T-helper 17 cell (primary cell): ENCODE measurements at places on chromosomes 12 and 14. TPM values are rescaled to one million over a fixed set of nuclear protein-coding genes. Genes with fewer than 3 reads are reported as not detected.

FBLN5 gene
- total RNA-seq, result 3.7 TPM

ZNF385A gene
- 3.4 TPM for total RNA-seq

PZP gene
- not detected for total RNA-seq

HAL gene
- total RNA-seq, result 0.94 TPM

DNA sequence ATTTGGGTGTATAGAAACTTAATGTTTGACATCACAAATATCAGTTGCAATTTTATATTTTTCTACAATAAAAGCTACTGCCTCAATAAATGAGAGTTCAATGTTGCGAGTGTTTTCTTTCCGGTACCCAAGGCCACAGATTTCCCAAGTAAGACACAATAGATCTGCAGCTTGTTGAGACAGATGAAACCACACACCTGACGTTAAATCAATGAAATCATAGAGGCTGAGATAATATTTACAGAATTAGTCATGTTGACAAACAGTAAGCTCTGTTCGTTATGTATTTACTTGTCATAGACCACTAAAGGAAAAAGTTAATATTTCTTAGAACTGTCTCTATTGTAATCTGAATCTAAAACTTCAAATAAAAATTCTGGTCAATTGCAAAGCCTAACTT, 49.2 kb upstream of the PTHLH start:
- no peak overlapping the region for H3K27ac ChIP-seq
- no peak overlapping the region for H3K4me3 ChIP-seq
- no peak for DNase-seq
- H3K36me3 ChIP-seq, result no peaks in the 10 kb centered on the region
- no peaks in the 10 kb centered on the region for H3K4me1 ChIP-seq

GRCh38 chr12:55780685-55781084, 36.8 kb downstream of the SARNP start:
- peaks cover 16% of the 10 kb centered on the region for H3K4me1 ChIP-seq
- peaks cover 2% of the 10 kb centered on the region for H3K36me3 ChIP-seq
- peak overlapping the region; percentile 86 for H3K27ac ChIP-seq
- no peaks in the 10 kb centered on the region for H3K27me3 ChIP-seq

DNA sequence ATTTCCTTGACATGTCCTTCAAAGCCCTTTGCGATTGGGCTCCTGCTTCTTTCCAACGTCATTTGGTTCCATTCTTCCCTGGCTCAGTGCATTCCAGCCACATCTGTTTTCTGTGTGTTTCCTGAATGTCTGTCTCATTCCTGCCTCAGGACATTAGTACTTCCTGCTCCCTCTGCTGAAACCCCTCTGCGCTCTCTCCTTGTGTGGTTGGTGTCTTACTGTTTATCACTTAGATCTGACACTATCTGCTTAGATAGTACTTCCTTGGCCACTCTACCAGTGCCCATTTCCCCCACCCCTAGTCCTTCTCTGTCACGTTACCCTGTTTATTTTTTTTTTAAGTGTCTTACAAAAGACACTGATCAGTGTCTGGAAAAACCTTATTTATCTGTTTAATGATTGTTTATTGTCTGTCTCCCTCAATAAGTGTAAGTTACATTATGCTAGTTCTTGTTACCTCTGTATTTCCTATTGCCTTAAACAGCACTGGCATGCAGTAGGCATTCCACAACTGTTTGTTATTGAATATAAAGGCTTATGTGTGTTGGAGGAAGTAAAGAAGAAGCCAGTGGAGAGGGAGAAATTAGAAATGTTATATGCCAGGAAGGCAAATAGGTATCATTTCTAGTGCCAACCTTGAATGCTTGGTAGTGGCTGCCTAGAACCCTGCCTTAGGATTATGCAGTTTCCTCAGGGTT, 21.5 kb downstream of the DYRK2 start:
- DNase-seq, result no peak
- peaks cover 11% of the 10 kb centered on the region for H3K36me3 ChIP-seq
- peaks cover 21% of the 10 kb centered on the region for H3K4me1 ChIP-seq

DNA sequence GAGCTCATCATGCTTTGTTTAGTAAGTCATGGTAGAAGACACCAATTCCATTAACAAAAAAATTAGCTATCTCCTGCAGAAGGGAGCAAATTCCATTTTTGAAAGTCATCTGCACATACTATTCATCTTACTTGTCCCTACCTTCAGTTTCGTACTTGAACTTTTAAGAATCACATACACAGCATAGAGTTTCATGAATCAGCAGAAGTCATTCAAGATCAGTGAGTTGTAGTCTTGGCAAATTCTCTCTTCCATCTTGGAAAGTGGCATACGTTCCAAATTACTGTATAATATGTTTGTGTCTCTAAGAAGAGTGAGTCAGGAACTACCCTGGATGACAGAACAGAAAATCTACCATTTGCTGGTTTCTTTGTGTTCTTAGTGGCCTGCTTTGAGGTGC, 14.1 kb downstream of the VRK1 start:
- H3K27ac ChIP-seq, result no peak overlapping the region
- no peak for DNase-seq
- H3K4me3 ChIP-seq, result no peak overlapping the region

DNA sequence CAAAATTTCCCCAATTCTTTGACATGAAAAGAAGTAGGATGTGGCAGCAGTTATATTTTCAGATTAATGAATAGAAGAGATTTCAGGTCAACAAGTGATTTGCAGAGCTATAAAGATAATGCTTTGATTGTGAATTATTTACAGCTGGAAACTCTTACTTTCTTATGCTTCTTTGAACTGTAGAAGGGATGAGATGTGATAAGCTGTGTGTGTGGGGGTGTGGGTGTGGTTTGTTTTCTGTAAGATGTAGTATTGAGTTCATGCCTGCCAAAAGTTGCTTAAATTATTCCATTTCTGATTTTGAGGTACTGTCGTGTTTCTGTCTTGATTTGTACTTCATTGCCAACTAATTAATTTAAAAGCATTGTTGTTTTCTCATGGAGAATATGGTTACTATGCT, 22.7 kb downstream of the AEBP2 start:
- DNase-seq, result no peak
- no peak overlapping the region for H3K4me3 ChIP-seq
- H3K4me1 ChIP-seq, result peaks cover 40% of the 10 kb centered on the region
- peak overlapping the region; percentile 16 for H3K27ac ChIP-seq

DNA sequence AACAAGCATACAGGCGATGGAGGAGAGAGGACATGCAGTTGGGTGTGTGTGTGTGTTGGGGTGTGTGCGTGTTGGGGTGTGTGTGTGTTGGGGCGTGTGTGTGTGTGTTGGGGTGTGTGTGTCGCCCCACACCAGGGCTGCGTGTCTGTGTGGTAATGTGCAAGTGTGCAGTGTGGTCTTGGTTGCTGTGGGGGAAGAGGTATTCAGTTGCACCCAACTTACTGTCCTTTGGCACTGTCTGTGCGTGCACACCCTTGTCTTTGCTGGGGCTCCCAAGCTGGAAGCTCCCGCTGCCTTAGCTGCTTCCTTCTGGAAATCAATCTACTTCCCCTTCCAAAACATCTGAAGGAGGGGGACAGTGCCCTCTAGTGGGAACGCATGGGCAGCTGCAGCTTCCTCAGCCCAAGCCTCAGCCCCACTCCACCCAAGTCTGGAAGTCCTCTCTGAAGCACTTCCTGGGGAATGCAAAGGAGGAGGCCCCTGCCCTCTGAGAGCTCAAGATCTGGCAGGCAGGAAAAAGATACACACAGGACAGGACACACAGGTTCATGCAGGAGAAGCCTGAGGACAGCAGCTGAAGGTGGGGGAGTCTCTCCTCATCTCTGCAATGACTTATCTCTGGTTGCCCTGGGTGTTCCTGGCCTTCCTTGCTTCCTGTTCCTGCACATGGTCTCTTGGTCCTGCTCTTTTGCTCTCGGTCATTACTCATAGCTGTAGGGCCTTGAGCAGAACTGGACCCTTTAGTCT, 13.1 kb downstream of the ASIC1 start:
- H3K27ac ChIP-seq, result no peak overlapping the region
- H3K36me3 ChIP-seq, result no peaks in the 10 kb centered on the region
- H3K4me3 ChIP-seq, result no peak overlapping the region

DNA sequence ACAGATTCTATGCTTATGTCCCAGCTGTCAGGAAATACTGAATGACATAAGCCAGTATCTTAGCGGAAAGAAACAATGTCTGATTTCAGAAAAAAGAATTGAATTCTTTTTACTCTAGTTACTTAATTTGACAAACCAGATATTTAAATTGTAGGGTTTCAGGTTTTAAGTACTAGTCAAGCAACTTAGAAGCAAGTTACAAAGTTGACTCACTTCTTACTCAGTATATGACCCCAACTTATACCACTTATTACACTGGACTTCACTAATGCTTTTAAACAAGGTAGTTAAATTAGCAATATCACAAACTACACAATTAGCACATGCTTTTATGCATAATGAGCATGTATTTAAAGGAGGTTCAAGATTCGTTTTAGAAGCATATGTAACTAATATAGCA, 7.1 kb downstream of the GMFB start:
- no peaks in the 10 kb centered on the region for H3K27me3 ChIP-seq
- no peak overlapping the region for H3K4me3 ChIP-seq
- no peak for DNase-seq
- peaks cover 33% of the 10 kb centered on the region for H3K4me1 ChIP-seq
- H3K27ac ChIP-seq, result no peak overlapping the region
- peaks cover 3% of the 10 kb centered on the region for H3K36me3 ChIP-seq

- peaks cover 17% of the 10 kb centered on the region for H3K4me1 ChIP-seq
- no peaks in the 10 kb centered on the region for H3K36me3 ChIP-seq
- no peak overlapping the region for H3K27ac ChIP-seq
- no peak overlapping the region for H3K4me3 ChIP-seq
- H3K27me3 ChIP-seq, result no peaks in the 10 kb centered on the region
Observed at GRCh38 chr12:93242154-93242972, 135.4 kb upstream of the NUDT4 start.

DNA sequence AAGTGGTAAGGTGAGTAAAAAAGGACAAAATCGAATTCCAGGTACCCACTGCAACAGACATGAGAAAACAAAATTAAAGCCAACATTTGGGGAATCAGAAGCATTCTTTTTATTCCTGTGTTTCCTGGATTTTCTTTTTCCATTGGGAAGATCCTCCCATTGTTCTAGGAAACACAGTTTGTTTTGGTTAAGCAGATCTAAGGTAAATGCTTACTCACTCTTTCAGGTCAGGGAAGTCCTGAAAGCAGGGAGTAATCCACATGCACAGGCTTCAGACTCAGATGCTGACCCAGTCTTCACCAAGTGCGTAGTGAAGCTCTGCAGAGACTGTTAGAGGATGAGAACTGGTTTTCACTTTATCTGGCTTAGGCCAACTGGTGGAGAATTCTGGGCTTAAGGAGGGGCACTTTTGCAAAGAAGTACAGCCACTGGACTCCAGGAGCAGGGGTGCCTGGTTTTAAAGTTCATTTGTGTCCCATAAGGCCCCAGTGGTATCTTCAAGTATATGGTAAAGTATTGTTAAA, 57.7 kb downstream of the RPAP3 start:
- H3K36me3 ChIP-seq, result peaks cover 3% of the 10 kb centered on the region
- H3K27me3 ChIP-seq, result no peaks in the 10 kb centered on the region
- peaks cover 8% of the 10 kb centered on the region for H3K4me1 ChIP-seq
- no peak overlapping the region for H3K4me3 ChIP-seq

GRCh38 chr12:65879878-65880277, 55.6 kb downstream of the HMGA2 start:
- DNase-seq, result no peak
- H3K4me3 ChIP-seq, result no peak overlapping the region
- no peaks in the 10 kb centered on the region for H3K36me3 ChIP-seq
- no peaks in the 10 kb centered on the region for H3K4me1 ChIP-seq
- no peak overlapping the region for H3K27ac ChIP-seq
- peaks cover 64% of the 10 kb centered on the region for H3K27me3 ChIP-seq

DNA sequence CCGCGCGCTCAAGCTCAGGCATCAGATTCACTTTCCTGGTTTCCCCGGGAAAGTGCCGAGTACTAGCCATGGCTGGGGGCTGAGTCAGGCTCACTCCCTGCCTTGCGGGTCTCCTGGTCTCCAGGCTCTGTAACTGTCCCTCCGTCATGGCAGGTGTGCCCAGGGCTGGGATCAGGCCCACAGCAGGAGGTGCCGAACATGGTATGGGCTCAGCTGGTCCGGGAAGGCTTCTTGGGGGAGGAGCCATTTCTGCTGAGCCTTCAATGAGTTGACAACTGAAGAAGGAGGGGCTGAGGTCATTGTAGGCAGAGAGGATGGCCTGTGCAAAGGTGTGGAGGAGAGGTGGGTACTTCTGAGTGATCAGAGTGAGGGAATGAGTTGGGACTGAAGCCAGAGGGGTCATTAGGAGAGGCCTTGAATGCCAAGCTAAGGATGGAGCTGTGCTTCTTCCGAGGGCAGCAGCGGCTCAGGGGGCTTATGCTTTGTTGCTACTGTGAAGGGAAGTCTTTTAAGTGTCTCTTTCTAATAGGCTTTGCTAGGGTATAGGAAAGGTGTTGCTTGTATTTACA, 769 bp downstream of the EXOC3L4 start:
- DNase-seq, result no peak
- H3K27ac ChIP-seq, result no peak overlapping the region
- peaks cover 22% of the 10 kb centered on the region for H3K27me3 ChIP-seq
